GOT3 (cell line): ENCODE measurements at places on chromosomes 4 and X.
A peak's percentile ranks its signal among the peaks of the same experiment; 100 is the strongest.

- DNase-seq: no peak
These were observed 1947.1 kb upstream of the TENM3 start for GRCh38 chr4:180296036-180296599.

- no peak for DNase-seq
These were observed 22.5 kb downstream of the APOOL start for GRCh38 chrX:85026170-85026569.

DNA sequence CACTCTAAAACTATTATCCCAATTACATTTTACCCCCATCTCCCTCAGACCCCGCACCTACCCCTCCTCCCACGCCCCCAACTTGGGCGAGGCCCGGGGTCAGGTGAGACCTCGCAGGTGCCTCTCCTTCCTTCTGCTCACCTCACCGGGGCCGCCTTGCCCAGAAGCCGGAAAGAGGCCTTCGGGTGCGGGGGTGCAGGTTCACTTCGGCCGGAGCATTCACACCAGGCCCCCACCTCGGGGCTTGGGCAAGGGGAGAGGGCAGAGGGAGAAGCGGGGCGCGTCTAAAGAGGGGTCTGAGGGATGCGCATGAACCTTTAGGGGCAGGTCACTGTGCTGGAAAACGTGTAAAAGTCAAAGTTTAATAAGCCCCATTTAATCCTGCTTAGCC lies 427 bp downstream of the ZNF182 start:
- no peak for DNase-seq

DNA sequence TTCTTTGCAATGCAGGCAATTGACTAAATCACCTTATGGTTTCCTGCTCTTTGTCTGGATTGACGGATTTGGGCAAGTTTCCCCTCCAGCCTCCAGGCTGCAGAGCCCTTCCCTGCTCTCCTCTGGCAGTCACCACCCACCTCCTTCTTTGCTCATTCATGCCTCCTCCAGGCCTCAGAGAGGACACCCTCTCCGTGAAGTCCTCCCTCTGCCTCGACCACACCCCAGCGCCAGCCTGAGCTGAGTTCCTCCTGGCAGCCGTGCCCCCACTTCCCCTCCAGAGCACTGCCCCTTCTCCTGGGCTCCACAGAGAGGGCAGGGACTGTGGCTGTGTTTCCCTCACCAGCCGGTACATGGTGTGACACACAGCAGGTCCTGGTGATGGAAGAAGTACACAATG lies 53.7 kb downstream of the DCTD start:
- no peak for DNase-seq

GRCh38 chr4:125317525-125317877 lies 2.7 kb downstream of the FAT4 start:
- DNase-seq: no peak

- DNase-seq: no peak
These were observed 144.6 kb upstream of the GPR101 start for GRCh38 chrX:137178392-137178791.

- DNase-seq: no peak
These were observed 62.5 kb upstream of the RHOH start for GRCh38 chr4:40134206-40134917.

DNA sequence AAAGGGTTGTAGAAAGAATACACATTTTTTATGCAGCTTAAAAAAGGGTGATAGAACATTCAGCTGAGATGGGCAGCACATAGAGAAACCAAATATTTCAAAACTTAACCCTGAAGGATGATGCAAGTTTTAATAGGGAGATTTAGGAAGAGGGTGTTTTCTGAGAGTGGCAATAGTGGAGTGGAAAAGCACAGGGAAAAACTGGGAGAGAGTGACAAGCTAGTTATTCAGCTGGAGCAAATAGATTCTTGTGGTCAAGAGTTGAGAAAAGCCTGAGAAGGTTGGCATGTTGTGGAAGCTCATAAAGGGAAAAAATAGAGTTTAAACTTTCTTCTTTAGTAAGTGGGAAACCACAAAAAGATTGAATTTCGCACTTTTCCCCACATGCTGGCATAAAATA lies 359.6 kb upstream of the PITX2 start:
- no peak for DNase-seq

DNA sequence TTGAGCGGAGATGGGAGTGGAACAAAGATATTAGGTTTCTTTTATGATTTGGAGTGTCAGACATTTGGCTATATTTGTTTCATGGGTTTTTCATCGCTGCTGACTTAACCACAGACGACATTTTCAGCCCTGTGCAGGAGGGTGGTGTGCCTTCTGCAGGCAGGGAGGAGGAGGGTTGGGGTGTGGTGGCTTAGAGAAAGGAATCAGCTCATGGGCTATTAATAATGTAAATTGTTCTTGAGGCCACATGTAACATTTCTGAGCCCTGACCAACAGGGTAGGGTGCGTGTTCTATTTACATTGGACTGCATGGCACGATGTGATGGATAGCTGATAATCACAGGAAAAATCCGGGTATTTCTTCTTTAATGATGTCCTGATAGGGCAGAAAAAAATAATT lies 67.6 kb downstream of the POLA1 start:
- DNase-seq: no peak

DNA sequence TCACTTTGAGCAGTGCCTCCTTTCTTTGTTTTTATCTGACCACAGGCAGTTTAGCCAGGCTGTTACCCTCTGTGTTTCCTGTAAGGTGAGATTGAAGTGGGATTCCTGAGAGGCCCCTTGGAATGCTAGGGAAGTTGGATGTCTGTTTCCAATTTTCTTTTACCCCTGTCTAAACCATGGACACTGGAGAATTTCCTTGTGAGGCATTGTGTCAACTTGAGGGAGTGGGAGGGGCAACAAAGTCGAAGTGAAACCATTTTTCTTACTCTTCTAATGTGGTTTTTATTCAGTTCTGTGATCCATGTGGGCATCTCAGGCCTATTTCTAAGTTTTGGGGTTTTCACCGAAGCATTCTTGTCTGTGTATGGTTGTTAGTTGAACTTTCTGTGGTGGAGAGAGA lies 296.1 kb upstream of the UGT8 start:
- DNase-seq: no peak

DNA sequence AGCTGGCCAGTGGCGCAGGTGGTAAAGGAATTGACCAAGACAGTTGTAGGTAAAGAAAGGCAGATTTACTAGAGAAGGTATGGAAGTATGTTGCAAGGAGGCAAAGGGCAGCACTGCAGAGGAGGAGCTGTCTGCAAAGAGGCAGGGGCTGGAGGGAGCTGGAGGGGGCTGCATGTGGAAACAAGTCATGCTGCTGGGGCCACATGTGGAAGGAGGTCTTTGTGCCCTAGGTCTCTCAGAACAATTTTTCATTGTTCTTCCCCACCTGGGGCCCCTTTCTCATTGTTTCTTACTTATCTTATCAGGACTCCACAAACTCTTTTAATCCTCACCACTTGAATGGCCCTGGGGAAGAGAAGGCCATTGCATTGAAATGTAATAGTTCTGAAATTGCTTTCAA lies 144.8 kb upstream of the PLAC1 start:
- no peak for DNase-seq

GRCh38 chr4:186820391-186820891 lies 96.8 kb upstream of the FAT1 start:
- no peak for DNase-seq

DNA sequence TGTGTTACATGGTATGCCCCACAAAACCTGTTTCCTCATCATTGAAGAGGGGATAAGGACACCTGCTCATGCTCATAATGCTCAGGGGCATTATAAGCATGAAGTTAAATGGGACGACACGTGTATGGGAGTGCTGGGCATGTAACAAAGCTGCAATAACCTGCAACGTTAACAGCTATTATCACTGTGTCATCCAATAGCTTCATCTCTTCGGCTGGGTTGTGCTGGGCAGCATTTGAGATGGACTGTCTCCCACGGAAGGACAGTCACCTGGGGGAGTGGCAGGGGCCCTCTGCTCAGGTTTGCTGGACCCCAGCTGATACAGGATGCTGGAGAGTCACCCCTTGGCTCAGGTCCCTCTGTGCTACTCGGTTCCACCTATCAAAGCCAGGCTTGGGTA lies 94.5 kb downstream of the NSUN7 start:
- DNase-seq: no peak

DNA sequence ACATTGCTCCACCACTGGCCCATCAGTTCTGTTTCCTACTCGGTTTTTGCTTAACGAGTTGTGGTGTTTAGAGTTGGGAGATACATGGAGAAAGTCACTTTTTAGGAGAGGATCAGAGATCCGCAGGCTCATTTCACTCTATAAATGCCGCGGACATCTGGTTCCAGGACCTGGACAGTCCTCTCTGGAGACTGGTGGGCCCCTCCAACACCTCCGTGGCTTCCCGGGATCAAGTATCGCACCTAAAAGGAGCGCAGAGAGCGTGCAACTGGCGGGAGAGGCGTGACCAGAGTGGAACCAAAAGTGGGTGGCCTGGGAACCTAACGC lies 9.9 kb upstream of the CLTRN start:
- no peak for DNase-seq

DNA sequence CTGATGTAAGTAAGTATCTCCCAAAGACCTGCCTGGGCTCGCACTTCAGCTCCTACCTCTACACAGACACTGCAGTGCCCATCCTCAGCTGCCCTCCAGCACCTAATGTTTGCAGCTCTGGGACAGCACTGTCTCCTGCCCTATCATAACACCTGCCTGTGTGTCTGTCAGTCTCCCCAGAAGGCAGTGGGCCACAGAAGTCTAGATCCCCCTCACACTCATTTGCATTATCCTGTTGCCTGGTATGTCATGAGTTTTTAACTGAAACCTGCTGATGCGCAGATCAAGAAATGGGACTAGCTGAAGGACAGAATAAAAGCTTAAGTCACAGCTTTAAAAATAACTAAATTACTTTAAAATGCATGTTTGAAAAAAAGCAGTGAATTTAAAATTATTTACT lies 43.0 kb downstream of the LRP2BP start:
- no peak for DNase-seq

DNA sequence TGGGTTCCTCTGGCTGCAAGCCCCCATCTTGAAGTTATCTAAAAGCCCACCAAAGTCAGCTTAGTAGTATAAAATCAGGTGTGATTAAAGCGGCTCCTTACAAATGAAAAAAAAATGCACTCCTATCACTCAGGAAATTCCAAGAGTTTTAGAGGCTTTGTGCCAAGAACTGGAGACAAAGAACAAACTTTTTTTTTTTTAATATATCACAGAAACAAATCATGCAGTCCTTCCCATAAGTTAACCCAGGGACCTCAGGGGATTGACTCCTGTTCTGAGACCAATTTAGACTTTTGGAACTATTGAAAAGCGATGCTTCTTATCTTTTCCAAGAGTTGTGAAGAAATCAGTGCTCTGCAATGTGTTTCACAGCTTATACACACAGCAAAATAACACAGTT lies 53.6 kb downstream of the HHIP start:
- DNase-seq: no peak

GRCh38 chr4:1449833-1450741 lies 43.8 kb upstream of the NKX1-1 start:
- DNase-seq: no peak

DNA sequence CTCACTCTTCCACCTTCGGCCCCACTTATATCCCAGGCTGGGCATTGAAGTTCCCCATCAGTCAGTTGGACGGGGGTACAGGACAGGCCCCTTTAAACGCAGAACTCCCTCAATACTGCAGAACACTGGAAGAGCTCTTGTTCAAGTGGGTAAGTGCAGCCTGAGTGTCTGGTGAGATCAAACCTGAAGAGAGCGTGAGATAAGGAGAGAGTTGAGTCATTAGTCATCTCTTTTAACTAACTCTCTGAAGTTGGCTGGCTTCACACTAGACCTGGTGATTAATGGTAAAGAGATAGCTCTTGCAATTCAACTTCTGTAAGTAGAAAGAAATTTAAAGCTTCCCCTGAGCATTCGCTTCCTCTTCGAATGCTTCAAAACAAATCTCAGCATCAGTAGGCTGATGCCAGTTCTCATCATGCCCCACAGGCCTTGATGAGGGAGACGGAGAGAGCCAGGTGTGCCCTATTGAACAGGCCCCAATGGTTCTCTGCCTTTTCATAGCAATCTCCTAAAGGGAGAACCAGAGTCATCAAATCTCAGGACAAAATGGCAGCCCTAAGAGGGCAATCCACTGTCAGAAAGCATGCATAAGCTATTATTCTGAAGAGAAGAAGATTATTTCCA lies 41.0 kb upstream of the JADE1 start:
- no peak for DNase-seq

DNA sequence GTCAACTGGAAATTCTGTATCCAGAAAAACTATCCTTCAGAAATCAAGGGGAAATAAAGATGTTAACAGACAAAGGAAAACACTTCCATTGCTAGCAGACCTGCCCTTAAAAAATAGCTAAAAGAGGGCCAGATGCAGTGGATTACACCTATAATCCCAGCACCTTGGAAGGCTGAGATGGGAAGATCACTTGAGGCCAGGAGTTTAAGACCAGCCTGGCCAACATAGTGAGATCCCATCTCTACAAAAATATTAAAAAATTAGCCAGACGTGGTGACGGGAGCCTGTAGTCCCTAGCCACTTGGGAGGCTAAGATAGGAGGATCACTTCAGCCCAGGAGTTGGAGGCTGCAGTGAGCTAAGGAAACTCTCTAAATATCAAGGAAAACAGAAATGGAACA lies 67.4 kb downstream of the CNOT6L start:
- no peak for DNase-seq

GRCh38 chr4:169236873-169237626 lies 33.7 kb downstream of the SH3RF1 start:
- DNase-seq: no peak

DNA sequence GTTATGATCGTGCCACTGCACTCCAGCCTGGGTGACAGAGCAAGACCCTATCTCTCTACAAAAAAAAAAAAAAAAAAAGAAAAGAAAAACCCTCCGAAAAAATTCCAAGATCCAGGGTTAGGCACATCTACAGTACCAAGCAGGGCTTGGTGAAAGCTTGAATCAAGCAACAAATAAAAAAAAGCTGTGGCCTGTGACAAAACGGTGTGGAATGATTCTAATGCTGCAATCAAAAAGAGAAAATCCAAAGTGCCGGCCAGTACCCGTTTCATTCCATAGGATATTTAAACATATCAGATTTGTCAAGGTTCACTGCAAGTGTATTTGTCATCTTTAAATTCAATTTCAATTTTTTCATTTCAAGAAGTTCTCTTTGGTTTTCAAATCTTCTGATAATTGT lies 20.5 kb downstream of the RWDD4 start:
- no peak for DNase-seq

DNA sequence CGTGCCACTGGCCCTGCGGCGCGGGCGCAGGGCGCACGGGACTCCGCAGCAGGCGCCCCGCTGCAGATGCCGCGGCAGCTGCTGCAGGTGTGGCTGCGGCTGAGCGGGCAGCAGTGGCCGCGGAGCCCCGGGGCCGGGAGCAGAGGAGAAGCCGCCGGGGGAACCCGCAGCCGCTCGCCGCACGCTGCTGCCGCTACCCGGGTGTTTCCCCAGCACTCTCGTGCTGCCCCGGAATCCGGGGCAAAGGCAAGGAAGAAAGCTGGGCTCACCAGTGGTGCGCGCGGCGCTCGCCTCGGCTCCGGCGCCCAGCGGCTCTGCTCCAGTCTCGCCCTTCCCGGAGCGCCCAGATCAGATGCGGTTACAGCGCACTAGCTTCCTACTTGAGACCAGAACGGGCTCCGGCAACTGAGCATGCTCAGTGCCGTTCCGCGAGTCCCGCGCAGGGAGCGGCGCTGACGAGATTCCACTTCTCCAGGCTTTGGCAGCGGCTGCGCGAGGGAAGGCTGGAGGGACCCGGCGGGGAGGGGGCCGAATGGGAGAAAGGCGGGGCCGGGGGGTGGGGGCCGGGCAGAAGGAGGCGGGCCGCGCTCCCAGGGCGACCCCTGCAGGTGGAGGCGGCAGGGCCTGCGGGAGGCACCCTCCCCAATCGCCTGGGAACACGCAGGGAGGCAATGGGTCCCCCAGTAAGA lies at the start of gene APBB2:
TSS of gene APBB2 (minus strand) at position 407 of the 689 bp plus-strand sequence. CDS start 181,288 bp downstream, outside the sequence.
- peak; percentile 75 for DNase-seq

GRCh38 chr4:174133551-174133950 lies 149.9 kb downstream of the FBXO8 start:
- no peak for DNase-seq
